NCI-H2107 (cell line): ENCODE measurements at places on chromosomes 1 and 21.
A peak's percentile ranks its signal among the peaks of the same experiment; 100 is the strongest.

DNA sequence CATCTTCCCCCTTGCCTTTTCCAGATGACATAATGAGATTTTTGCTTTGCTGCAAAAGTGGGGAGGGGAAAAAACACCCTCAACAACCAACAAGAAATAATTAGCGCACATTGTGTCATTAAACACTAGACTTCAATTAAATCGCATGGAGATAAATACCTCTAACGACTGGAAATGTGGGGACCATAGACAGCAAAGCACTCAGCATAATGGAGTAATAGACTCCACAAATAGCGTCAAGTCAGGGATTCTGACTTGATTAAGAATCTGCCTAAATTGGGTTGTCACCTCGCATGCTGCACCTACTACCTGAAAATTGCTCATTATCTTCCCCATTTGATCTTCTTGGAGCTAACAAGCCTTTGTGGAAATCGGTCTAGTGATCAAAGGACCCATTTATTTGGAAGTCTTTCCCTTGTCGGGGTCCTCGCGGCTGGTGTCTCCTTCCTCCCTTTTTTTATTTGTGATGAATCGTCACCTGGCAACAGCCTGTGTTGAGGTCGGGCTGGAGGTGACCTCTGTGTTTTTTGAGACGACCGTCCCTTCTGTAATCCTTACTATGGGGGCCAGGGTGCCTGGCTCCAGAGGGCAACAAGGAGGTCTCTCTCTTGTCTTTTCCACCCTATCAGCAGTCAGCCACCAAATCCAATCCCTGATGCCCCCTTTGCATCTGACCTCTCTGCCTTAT, 75.3 kb upstream of the IGSF21 start:
- DNase-seq, result no peak

DNA sequence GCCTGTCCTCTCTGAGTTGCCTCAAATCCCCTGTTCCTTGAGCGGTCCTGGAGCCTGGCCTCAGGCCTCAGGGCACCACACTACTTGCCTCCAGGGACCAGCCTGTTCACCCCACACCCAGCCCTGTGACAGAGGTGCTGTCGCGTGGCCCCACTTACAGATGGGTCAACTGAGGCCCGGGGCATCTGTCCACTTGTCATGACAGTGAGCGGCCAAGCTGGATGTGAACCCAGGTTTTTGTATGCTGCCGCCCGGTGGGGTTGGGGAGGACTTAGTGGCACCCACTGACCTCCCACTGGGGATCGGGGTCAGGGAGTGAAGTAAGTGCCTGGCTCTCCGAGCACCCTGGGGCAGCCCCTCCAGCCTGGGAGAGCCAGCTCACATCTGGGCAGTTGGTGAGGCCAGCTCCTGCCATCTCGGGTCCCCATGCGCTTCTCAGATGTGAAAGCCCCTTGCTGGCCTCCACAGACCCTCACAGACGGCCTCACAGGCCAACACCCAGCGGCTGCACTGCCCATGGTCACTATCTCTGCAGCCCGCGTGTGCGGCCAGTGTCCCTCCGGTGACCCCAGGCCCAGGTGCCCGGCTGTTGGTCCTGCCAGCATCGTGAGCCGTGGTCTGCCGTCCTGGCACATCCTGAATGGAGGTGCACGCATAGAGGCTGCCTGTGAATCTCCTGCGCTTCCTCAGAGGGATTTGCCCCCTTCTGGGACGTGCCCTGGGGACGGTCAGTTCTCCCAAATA, 9.3 kb upstream of the FAAP20 start:
- no peak for DNase-seq

GRCh38 chr1:160134791-160135572, 16.4 kb upstream of the ATP1A4 start:
- no peak for DNase-seq

DNA sequence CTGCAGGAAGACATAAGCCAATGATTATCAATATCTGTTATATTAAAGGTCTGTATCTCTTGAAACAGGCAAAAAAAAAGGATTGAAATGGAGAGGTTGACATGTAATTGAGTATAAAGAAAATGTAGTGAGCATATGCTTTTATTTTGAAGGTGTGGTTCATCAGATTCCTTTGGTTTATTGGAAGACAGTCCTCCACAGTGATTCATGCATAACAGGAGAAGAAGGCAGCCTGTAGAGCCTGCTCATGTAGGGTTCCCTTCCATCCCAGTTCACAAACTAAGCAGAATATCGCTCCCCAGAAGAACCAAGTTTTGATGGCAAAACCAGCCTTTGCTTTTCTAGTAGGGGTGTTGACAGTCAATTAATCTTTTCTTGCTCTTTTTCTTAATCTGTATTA, 1016.8 kb upstream of the ADGRL4 start:
- DNase-seq, result no peak

- no peak for DNase-seq
Observed at GRCh38 chr21:35027563-35028450, 21.3 kb downstream of the RUNX1 start.

GRCh38 chr1:179781962-179782361, 38.9 kb downstream of the FAM163A start:
- no peak for DNase-seq

GRCh38 chr1:51621161-51621560, 4.3 kb downstream of the OSBPL9 start:
- no peak for DNase-seq

GRCh38 chr1:219438386-219438785, 174.5 kb downstream of the ZC3H11B start:
- DNase-seq, result no peak

GRCh38 chr1:88488237-88488636, 195.8 kb upstream of the PKN2 start:
- no peak for DNase-seq

DNA sequence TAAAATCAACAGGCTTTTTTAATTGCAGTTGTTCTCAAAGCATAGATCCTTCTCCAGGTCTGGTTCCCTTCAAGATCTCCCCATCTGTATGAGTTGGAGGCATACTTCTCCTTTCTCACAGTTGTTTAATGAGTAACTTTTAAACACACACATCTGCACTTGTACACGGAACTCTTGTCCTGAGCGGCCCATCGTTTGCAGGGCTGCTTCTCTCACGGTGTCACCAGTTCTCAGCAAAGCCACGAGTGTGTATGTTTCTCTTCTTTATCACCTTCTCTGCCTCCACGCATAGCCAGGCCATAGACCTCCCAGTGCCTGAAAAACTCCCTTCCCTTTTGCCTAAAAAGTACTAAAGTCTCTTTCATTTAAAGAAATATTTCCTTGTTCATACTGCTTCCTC, 68.7 kb upstream of the ROR1 start:
- DNase-seq, result no peak

GRCh38 chr1:226638001-226638601, 89.5 kb downstream of the STUM start:
- DNase-seq, result no peak

GRCh38 chr1:21514245-21514644, 5.0 kb downstream of the ALPL start:
- no peak for DNase-seq

DNA sequence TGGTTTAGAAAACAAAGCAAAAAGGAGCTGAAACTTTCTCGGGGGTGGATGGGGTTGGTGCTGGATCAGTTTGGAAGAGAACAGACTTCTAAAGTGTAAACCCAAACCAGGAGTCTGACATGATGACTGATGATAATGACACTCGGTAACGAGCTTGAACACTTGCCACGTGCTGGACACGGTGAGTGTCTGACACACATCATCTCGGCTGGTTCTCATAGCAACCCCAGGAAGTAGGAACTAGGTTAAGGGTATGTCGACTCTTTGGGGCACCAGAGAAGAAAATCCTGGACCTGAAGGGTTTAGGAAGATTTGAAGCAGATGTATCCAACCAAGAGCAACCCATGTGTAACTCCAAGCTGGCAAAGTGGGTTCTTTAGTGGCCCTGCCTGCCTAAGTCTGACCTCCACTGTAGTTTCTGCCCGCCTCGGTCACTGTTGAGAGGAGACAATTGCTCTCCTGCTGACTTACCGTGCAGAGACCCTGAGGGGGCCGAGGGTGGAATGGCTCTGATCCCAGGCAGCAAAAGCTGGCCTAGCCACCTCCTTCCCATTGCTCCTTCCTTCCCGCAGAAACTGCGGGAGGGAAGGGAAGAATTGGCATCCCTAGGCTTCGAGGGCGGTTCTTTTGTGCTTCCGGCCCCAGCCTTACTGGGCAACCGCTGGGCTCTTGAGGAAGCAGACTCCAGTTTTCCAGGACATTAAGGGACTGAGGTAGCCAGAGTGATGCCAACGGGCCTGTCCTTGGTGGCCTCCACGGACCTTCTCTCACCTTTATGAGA, 156.0 kb downstream of the TOMM20 start:
- DNase-seq, result no peak

GRCh38 chr1:205481629-205482151, 22.8 kb upstream of the CDK18 start:
- DNase-seq, result no peak

DNA sequence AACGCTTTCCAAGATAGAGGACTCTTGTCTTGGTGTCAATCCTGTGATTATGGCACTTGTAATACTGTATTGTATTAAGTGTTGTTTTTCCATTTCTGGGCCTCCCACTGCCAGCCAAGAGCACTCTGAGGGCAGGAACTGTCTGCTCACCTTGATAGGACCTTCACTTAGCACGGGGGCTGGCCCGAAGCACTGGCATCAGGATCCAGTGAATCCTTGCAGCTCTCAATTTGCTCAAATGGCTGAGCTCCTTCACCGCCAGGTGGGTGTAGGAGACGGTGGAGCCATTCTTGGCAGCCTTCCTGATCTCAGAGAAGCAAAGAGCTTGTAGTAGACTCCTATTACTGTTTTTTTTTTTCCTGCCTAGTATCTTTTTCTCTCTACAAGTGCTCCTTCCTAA, 17.7 kb downstream of the MECR start:
- DNase-seq, result peak; percentile 56

- DNase-seq, result peak; percentile 87
Observed at GRCh38 chr1:225809842-225810578, at the start of gene EPHX1. Gene EPHX1 (plus strand): TSS chr1:225810124. CDS start chr1:225828730, 18,606 bp downstream.

- no peak for DNase-seq
Observed at GRCh38 chr1:197951089-197951488, 33.9 kb downstream of the LHX9 start.

GRCh38 chr1:81717230-81717629, 83.5 kb upstream of the ADGRL2 start:
- DNase-seq, result no peak

GRCh38 chr1:207832796-207833195, 78.1 kb downstream of the CD34 start:
- no peak for DNase-seq

DNA sequence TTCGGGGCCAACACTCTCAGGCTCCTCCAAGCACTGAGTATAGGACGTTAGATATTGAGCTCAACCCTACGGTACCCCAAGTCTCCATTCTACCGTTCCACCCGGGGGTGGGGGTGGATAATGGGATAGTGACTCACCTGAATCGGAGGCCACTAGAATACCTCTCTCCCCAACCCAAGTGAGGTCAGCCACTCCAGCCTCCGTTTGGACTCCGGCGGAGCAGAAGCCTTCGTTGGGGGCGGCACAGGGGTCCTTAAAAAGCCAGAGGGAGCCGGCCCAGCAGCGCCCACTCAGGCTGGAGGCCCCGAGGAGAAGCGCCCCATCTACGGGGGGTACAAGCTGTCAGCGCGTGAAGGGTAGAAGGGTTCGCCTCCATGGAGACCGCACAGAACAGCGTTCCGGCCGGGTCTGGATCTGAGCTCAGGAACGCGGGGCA, 556 bp downstream of the WDR77 start:
- DNase-seq, result no peak

DNA sequence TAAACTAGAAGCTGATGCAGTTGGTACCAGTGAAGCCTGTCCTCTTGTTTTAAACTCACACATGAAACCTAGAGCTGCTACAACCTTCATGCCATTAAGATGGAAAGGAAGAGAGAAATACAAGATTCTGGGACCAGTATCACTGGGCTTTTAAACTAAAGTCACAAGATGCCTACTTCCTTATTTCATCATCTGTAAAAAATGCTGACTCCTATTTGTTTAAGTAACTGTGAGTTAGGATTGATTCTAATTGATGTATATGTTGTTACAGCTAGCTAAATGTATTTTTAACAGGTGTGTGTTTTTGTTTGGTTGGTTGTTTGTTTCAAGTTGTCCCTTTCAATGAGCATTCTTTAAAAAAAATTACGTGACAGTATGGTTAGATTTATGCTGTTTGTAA, 833.3 kb upstream of the PRMT6 start:
- DNase-seq, result no peak

- DNase-seq, result no peak
Observed at GRCh38 chr1:111720274-111720976, 18.8 kb downstream of the INKA2 start.

GRCh38 chr1:66374561-66375111, 159.3 kb upstream of the SGIP1 start:
- DNase-seq, result no peak

GRCh38 chr1:12591267-12591938, 26.6 kb downstream of the DHRS3 start:
- no peak for DNase-seq

- DNase-seq, result no peak
Observed at GRCh38 chr1:27600498-27601175, 3.3 kb downstream of the AHDC1 start.

DNA sequence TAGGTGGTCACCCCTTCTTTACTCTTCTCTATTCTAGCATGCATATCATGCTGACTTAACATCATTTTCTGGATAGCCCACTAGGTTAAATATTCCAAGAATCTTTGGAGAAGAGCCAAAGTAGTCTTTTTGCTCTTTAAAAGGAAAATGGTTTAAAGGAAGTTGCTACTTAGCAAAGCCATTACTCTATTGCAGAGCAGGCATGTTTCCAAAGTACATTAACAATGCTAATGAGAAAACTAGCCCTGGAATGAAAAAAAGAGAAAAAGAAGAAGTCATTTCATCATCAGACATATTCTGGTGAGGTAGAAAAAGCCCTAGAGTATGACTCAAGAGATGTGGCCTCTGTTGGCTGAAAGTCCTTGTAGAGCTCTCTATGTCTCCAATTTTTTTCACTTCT, 74.0 kb downstream of the NUF2 start:
- DNase-seq, result no peak

DNA sequence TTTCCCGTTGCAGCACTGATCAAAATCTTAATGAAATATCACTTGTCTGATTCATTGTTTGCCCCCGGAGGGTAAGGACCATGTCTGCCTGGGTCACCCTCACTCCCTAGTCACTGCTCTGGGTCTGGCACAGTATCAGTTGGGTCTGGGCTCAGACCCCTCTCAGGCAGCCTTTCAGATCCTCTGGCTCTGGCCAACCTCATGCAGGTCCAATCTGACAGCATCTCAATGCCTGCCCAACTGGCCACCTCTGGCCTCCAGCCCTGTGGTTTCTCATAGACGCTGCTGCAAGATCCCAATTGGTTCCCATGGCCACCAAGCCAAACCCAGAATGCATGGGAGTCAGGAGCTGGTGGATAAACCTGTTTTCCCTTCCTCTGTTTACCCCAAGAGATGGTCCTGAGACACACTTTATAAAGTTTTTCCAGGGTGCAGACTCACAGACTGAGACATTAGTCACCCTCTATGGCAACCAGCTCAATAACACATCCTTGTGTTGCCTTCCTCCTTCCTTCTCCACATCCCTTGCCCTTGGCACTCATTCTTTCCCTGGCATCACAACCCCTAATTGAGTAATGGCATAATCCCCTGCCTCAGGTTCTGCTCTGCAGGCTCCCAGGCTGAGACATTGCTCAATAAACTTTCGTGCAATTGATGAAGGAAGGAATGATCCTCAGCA, 199.2 kb downstream of the GRIK3 start:
- no peak for DNase-seq
